ENCODE measurements at places on chromosomes 4 and X.
A peak's percentile ranks its signal among the peaks of the same experiment; 100 is the strongest.

DNA sequence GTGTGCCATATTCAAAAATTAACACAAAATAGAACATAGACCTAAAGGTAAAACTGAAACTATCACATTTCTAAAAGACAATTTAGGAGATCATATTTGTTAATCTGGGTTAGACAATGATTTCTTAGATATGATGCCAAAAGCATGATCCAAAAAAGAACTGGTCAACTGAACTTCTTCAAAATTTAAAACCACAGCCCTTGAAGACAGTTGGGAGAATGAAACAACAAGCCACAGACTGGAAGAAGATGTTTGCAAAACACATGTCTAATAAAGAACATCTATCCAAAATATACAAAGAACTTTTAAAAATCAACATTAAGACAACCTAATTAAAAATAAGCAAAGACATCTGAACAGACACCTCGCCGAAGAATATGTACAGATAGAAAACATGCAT is 19.5 kb downstream of the COMMD8 start:
- no peak for DNase-seq

DNA sequence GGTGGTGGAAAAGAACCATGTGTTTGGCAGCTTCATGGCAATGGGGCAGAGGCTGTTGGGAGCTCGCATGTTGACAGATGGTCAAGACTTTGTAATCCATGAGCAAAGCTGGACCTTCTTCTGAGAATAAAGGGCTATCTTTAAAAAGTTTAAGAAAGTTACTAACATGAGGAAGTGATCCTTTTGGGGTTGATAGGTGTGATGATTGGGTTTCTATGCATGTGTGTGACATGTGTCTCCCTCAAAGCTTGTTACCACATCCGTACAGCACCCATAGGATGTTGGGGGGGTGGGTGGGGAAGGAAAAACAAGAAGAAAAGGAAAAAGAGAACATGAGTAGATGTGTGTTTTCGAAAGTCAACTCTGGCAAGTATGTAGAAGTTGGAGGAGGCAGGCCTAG is 123.0 kb upstream of the TLR3 start:
- DNase-seq = no peak

DNA sequence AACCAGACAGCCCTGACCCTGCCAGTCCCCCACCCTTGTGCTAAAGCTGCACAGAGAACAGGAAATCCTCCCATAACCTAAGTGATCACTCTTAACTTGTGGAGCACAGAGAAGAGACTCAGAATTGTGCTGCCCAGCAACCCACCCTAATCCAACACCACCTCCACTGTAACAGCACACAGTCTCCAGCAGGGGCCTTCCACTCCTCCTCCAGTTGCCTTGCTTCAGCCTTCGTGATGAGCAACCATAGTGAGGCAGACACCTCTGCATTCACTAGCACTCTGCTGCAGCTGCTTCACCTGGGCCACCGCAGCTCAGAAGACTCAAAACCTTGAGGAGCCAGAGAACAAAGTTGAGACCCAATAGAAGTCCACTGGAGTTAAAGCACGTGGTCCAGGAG is 7.9 kb upstream of the UGT2B4 start:
- no peak for DNase-seq

- no peak for DNase-seq
Observed at GRCh38 chr4:184148738-184149637, 68.7 kb downstream of the ENPP6 start.

DNA sequence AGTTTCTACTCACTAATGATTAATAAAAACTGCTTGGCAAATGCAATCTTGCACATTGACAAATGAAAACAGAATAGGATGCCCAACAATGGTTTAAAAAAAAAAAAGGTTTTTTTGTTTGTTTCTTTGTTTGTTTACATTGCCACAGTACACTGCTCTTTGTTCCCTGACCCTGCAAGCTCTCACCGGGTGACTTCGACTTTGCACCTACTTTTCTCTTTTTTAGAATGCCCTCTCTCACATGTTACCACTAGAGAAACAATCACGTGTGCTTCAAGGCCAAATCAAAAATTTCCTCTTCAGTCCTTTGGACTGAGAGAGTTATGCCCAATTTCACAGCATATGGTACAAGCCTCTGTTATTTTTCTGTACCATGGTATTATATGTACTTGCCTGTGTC is 101.5 kb downstream of the DMD start:
- no peak for DNase-seq

- DNase-seq = no peak
Observed at GRCh38 chr4:89212666-89213381, 94.8 kb downstream of the GPRIN3 start.

- no peak for DNase-seq
Observed at GRCh38 chr4:156326246-156326645, 372.6 kb upstream of the CTSO start.

- DNase-seq = no peak
Observed at GRCh38 chr4:23337292-23337691, 552.6 kb downstream of the PPARGC1A start.

DNA sequence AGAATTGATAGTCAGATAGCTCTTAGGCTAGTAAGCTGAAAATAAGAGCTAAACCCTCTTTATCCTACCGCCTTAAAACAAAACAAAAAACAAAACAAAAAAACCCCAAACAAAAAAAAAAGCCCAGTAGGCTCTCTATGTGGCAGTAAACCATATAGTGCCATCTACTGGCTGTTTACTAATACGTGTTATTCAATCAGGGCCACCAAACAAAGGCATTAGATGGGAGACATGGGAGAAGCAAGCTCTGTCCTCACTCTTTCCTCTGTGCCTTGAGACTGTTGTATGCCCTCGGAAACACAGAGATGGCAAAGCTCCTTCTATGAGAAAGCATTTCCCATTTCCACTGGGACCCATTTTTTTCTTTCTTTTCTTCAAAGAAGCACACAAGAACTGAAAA is 148.8 kb upstream of the MID1 start:
- no peak for DNase-seq

DNA sequence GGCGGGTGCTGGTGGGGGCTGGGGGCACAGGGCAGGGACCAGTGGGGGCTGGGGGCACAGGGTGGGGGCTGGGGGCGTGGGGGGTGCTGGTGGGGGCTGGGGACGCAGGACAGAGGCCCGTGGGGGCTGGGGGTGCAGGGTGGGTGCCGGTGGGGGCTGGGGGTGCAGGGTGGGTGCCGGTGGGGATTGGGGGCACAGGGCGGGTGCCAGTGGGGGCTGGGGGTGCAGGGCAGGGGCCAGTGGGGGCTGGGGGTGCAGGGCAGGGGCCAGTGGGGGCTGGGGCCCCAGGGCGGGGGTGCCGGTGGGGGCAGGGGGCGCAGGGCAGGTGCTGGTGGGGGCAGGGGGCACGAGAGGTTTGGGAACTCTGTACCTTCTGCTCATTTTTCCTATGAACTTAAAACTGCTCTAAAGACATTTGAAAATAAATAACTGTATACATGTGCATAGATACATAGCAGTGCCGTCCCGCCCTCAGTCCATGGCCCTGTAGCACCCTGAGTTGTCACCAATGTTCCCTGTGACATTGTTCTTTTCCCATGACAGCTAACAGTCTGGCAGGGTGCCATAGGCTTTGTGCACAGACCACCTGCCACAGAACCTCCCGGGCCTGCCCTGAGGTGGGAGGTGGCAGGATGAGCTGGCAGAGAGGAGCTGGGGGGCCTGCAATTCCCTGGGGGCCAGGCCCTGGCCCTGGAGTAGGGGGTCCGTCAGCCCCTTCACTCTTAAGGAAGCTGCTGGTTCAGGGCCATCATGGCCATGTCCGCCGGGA is 35.6 kb upstream of the ADRA2C start:
- no peak for DNase-seq

- peak; percentile 80 for DNase-seq
Observed at GRCh38 chrX:72123471-72124185, 8.1 kb downstream of the RTL5 start.

GRCh38 chrX:1392376-1393068 is 609 bp upstream of the SLC25A6 start:
- DNase-seq = no peak

GRCh38 chrX:51893931-51894696 is 691 bp downstream of the MAGED1 start:
- peak; percentile 54 for DNase-seq

DNA sequence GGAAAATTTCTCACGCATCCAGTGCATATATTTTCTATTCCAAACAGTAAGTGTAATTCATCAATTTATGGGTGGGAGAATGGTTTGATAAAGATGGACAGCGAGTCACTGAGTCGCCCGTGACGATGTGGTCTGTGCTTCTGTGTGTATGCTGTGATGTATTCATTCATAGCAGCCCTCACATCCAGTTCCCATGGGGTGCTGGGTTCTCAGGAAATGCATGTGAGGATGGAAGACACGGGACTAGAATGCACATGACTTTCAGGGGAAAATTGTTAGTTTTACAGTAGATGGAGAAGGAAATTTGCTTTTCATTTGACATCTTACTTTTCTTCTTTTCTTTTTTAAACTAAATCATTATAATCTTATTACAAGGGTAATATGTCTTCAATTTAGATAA is 152.9 kb downstream of the STOX2 start:
- no peak for DNase-seq

DNA sequence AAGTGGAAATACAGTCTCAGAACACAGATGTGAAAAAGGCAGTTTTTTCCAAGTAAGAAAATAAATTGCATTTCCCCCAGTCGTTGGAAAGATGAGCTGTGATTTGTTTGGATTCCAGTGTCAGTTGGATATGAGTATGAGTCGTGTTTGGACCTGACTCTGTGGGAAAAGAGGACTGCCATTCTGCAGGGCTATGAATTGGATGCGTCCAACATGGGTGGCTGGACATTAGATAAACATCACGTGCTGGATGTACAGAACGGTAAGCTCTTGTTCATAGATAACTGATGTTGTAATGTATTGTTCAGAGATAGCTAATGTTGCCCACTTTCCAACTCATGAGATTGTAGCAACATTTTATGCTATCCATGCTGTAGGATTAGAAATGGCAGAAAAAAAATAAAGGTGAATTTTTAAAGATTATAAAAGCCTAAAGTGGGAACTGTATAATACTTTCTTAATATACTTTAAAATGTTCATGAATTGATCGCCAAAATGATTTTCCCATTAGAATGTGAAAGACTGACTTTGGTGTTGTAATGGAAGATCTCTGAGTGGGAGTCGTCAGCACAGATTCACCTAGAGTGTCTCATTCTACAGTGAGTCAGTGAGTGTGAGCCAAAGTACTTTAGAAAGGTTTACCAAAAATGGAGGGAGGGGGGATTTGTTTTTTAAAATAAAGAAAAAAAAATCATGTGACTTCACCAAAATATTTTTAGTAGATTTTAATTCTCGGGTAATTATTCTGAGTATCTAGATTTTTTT is 178.7 kb downstream of the DCTD start:
- DNase-seq = no peak

- DNase-seq = peak; percentile 88
Observed at GRCh38 chr4:108168671-108169523, at the start of gene LEF1. Gene LEF1 (minus strand): TSS chr4:108168932. CDS start chr4:108167767, 1,165 bp downstream.

DNA sequence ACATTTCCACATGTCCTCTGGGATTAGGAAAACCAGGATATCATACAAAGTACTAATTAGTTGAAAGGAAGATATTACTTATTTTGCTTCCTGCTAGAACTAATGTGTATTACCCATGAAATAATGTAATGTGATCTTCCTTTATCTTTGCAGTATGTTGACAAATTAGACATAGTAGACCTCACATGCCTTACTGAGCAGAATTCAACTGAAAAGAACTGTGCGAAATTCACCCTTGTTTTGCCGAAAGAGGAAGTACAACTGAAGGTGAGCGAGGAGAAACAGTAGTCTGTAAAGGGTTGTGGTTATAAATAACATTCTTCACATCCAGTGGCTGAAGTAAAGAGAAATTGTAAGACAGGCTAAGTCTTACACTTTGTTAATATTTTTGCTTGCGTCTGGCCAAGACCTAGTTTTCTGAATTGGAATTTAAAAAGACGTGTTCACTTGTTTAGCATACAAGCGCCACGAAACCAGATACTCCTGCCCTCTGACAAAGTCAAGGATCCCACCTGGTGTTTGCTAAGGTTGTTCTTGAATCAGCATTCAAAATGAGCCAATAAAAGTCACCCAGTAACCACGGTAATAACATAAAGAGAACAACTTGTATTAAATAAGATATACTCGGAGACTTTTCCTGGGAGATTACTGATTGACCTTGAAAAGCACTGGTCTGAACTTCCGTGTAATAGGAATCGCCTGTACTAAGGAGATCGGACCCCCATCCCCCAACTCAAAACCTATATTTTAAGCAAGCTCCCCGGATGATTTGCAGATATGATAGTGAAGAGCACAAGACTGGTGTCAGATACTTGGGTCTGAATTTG is 16.9 kb downstream of the STAP1 start:
- no peak for DNase-seq

GRCh38 chr4:146916479-146917076 is 29.1 kb downstream of the TTC29 start:
- DNase-seq = no peak

GRCh38 chrX:100652266-100652665 is 8.3 kb downstream of the SRPX2 start:
- no peak for DNase-seq

- DNase-seq = no peak
Observed at GRCh38 chr4:157057218-157057617, 18.7 kb upstream of the GLRB start.

DNA sequence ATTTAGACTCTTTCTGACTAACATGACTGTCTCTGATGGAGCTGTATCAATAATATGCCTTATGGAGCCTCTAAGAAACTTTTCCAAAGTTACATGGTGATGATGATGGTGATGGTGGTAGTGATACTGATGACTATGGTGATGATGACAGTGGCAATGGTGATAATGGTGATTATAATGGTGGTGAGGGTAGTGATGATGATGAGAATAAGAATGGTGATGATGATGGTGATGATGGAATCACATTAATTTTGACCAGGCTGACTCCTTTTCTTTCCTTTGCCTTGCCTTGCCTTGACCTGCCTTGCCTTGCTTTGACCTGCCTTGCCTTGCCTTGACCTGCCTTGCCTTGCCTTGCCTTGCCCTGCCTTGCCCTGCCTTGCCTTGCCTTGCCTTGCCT is 31.7 kb upstream of the AREG start:
- no peak for DNase-seq

DNA sequence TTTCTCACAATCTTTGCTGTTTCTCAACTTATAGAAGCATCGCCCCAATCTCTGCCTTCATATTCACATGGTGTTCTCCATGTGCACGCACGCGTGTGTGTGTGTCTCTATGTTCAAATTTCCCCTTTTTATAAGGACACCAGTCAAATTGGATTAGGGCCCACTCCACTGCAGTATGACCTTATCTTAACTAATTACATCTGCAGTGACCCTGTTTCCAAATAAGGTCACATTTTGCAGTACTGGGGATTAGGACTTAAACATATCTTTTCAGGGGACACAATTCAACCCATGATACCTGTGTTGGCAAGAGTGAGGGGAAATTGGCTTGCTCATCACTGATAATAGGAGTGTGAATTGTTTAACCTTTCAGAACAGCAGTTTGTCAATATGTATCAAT is 66.5 kb upstream of the MAGEA10 start:
- no peak for DNase-seq

DNA sequence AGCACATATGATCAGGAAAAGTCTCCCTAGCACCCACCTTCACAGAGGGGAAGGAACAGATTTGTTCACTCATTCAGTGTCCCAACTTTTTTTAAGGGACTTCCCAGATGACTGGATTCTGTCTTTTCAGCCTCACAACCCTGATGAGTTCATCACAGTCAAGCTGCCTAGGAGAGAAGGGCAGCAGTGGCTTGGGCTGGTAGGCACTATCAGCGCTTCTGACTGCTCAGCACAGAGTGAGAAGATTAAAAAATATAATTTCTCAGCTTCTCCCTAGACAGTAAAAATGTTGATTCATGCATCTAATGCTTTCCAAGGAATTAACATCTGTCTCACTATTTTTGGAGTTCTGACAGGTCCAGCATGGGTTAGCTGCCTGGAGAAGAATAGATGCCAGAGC is 328.2 kb downstream of the DTHD1 start:
- no peak for DNase-seq

All from ecto neural progenitor cell (in vitro differentiated cells).